NCI-H460 (cell line): ENCODE measurements at places on chromosomes 1 and 21. TPM values are rescaled to one million over a fixed set of nuclear protein-coding genes. Genes with fewer than 3 reads are reported as not detected.

GRCh38 chr1:13970631-13971247 lies 270.8 kb downstream of the PRDM2 start:
- DNase-seq, result no peak

DNA sequence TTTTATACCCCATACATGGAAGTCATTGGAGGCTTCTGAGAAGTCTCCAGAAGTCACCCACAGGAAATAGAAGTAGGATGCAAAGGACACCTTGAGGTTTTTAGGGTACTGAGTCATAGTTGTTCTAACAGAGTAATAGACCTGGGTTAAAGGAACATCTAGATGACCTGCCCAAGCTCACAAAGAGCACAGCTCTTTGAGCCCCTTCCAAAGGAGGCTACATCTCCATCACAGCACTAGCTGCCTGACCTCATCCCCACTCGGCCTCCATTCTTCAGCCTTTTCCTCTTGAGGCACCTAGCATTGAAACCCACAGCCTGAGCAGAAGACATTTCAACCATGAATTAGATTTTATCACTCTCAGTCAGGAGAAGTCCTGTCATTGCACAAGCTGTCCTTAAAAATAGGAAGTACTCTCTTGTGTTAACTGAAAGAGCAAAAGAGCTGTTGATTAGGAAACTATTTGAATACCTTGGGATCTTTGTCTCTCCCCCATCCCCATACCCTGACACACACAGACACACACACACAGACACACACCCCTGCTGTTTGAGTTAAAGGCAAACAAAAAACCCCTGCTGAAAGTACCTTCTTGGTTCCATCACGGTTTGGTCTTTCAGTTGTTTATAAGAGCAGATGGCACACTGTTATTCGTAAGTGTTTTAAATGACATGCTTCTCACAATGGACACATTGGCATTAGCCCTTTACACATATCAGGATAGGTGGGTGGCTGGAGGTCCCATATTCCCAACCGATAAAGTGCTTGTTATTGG lies 22.2 kb downstream of the MKNK1 start:
- no peak for DNase-seq

GRCh38 chr1:58857680-58858673 lies 74.1 kb upstream of the JUN start:
- DNase-seq, result no peak

- no peak for DNase-seq
Observed at GRCh38 chr1:28193701-28194161, 17.2 kb upstream of the PTAFR start.

- DNase-seq, result no peak
Observed at GRCh38 chr1:35178874-35179380, 14.0 kb downstream of the SFPQ start.

DNA sequence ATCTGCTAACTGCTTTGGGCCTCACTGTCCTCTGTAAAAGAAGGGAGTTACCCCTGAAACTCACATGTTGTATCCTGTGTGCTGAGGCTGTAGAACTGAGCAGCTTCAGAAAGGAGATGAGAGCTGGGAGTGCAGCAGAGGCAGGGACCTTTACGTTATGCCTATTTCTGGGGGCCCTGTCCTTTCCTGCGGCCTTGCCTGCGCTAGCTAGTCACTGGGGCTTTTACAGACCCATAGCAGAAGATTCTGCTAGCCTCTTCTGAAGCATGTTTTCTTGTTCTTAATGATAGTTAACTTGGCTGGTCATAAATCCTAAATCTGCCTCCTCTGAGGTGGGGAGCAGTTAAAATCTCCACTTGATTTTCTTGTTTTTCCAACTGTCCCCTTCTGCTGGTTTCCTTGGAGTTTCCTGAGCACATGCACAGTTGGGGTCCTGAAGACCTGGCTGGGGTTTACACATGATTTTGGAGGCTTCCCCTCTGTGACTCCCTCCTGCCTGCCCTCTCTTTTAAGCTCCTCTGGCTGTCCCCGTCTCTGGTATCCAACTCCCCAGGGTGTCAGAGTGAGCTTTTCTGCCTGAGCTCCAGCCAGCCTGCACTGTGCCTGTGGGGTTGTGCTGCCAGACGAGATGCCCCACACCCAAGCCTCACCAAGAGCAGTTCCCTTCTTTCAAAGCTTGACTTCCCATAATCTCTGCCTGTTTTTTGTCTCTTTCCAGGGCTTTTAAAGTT lies 76.6 kb downstream of the NOS1AP start:
- no peak for DNase-seq

Gene CRYAA
- not detected in 2 replicates for total RNA-seq

Gene NECTIN4
- 0.55 and 1.0 TPM in 2 replicates for total RNA-seq
